ENCODE measurements at places on chromosomes 13 and 19. TPM values are rescaled to one million over a fixed set of nuclear protein-coding genes. Genes with fewer than 3 reads are reported as not detected.

URAD gene
- total RNA-seq: not detected

DNA sequence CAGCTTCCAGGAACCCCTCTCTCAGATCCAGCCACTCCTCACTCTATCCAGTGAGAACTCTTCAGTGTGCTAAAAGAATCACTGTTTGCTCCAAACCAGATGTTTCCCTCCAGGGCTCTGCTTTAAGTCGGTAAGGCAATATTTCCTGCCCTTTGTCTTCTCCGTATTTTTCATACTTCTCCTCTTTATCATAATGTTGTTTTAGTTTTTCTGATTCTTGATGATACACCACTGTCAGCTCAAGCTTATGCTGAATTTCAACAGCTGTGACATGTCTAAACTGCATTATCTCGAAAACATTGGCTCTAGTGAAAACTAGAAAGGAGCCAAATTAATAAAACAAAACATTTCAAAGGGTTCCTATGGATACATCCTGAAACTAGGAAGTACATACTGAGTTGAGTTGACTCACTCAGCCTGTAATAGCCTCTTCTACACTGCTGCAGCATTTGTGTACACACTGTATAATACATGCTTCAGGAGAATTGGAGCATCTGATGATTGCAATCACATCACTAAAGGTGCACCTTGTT is 39.8 kb downstream of the GPR180 start:
- no peak for DNase-seq

GRCh38 chr19:56270676-56271075 is 1.9 kb upstream of the EDDM13 start:
- no peak for DNase-seq

DNA sequence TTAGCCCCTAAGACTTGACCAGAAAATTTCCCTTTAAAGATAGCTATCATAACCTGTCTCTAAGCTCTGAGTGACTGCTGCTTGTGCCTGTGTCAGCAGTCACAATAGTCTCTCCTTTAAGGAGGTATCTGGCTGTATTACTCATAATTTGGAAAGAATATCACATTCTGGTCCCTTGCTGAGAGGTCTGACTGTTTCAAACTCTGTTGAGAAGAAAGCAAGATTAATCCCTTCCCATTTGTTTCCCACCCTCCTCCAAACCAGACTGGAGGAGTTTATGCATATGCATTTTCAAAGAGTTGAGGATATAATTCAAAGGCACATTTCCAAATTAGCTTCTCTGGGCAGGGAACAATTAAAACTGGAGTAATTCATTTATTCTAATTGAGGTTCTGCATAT is 2.3 kb downstream of the HTR2A start:
- DNase-seq: no peak

- no peak for DNase-seq
These were observed 121.2 kb downstream of the PDS5B start for GRCh38 chr13:32707471-32707870.

DNA sequence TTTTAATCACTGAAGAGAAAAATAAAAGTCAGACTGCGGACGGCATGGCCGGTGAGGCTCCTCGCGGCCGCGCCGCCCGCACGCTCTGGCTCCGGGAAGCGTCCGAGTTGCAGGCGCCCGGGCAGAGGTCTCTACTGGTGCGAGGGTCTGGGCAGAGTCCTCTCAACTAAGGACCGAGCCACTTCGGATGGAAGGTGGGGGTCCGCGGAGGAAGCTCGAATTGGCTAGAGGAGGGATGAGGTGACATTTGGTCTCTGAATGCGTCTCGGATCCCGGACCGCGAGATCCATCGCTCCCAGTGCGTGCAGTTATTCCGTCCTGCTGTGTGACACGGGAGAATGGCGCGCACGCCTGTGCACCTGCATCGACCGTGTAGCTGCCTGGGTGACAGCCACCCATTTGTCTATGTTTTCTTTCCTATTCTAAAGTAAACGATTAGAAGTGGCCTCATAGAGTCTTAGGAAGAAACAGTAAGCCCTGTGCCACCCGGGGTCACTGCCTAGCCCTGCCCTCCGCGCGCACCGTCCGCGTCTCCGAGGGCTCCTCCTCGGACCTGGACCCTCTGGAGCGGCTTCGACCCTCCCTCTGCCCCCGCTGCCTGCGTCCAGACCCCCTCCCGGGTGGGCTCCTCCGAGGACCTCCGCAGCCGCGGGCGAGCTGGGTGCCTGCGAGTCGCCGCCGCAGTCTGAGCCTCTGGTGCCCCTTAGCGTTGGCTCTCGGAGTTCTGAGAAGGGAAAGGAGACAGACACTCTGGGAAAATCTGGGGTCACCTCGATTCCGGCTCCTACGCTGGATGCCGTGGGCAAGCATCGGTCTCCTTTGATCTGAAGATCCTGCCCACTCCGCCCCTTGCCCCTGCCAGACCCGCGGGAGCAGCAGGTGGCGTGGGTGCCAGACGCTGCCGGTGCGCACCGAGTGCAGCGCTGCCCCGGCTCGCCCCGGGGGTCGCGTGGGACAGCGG is 347.4 kb downstream of the LIG4 start:
- no peak for DNase-seq

- no peak for DNase-seq
These were observed 15.5 kb upstream of the CABP5 start for GRCh38 chr19:48059331-48059730.

GRCh38 chr13:48258430-48258829 is 25.4 kb downstream of the ITM2B start:
- no peak for DNase-seq

GRCh38 chr13:53238261-53238660 is 209.6 kb downstream of the OLFM4 start:
- no peak for DNase-seq

ACP7 gene
- not detected for total RNA-seq

DNA sequence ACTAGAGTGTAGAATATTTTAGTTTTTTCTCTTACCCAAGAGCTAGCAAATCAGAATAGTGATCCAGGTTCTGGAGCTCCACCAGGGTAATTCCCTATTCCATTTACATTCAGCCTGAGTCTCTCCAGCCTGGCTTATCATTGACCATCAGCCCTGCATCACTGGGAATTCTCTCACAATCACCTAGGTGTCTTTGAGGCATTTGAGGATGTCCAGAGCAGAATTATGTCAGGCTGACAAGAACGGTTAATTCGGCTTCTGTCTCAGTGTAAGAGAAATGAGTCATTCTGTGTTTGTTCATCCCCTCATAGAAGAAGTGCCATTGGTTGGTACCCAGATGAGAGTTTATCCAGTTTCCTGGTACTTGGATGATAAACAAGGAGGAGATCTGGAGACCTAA is 180.5 kb downstream of the ZNF737 start:
- no peak for DNase-seq

All from activated CD4-positive, alpha-beta T cell treated with anti-CD3 and anti-CD28 coated beads, Interleukin-2, amount 10 ng/mL, durations not matched to agents 7 days and 5 days (primary cell).